Jurkat, Clone E6-1 (cell line): ENCODE measurements at places on chromosomes 6 and 20.

GRCh38 chr6:168384045-168385036, 56.6 kb upstream of the SMOC2 start:
- DNase-seq = no peak

DNA sequence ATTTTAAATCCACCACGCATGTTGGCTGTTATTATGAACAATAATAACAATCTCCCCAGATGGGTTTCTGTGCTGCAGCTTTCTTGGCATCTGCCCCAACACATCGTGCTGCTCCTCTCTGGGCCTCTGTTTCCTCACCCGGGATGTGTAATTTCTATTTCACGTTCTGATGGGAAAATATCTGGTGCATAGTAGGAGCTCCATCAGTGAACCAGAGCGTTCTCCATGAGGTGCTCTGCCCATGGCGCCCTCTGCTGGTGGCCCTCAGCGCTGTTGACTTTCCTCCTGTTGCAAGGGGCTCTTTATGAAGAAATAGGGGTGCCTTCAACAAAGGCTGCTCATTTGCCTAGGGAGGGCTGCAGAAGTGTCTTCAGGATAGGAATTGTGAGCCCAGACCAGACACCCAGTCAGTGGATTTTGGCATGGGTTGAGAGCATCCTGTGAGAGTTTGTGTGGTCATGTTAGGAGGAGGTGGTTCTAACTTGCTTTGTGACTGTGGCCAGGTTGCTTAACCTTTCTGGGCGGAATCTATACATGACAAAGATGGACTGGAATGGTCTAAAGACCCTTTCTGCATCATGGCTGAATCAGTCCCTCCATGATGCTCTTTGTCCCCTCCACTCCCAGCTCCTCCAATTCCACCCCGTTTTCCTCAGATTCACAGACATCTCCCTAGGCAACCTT, 8.1 kb downstream of the SCRT2 start:
- DNase-seq = peak; percentile 18

- no peak for DNase-seq
Measured at GRCh38 chr6:11366183-11366933, 133.9 kb upstream of the NEDD9 start.

DNA sequence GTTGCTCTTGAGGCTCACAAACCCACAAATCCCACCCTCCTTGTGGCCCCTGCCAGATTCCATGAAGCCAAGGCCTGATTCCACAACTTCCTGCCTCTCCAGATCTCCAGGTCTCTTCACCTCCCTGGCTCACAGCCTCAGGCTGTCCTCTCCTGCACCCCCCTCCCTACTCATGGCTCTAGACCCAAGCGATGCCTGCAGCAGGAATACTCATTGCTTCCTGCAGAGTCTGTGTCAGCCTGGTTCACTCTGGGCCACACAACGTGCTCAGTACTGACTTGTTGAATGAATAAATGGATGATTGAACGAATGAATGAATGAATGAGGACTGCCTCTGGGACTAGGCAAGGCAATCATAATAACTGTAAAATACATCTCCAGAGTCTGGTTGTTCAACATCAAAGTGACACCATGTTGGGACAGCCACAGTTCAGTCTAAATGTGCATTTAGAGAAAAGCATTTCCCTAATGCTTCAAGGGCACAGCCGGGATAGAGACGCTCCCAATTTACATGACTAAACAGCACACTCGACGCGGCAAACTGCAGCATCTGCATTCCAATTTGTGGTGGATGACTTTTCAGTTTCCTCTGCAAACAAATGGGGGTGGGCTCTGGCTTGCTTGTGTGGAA, 139.9 kb downstream of the GRM4 start:
- DNase-seq = no peak

DNA sequence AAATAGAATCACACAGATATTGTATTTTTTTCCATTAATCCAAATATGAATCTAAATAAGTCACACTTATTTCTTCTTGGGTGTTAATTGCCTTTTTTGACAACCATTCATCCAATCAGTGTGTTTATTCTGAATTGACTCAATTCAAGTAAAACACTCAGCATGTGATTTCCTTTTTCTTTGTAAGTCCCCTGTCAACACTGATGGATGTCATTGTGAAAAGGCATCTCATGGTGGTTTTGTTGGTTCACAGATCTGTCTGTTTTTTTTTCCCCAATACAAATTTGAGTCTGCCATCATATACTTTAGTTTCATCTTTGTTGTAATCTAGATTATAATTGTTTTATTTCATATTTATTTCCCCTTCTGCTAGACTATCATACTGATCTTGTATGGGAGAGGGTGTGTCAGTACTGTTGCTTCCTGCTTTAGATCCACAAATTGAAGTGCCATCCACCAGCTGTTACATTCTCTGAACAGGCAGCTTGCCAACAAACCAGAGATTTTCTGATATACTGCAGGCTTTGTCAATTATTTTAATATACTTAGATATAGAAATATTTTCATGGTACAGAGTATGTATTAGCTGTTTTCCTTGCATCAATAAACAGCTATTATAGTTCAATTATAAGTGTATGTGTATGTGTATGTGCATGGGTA, 64.2 kb upstream of the FLRT3 start:
- DNase-seq = no peak

DNA sequence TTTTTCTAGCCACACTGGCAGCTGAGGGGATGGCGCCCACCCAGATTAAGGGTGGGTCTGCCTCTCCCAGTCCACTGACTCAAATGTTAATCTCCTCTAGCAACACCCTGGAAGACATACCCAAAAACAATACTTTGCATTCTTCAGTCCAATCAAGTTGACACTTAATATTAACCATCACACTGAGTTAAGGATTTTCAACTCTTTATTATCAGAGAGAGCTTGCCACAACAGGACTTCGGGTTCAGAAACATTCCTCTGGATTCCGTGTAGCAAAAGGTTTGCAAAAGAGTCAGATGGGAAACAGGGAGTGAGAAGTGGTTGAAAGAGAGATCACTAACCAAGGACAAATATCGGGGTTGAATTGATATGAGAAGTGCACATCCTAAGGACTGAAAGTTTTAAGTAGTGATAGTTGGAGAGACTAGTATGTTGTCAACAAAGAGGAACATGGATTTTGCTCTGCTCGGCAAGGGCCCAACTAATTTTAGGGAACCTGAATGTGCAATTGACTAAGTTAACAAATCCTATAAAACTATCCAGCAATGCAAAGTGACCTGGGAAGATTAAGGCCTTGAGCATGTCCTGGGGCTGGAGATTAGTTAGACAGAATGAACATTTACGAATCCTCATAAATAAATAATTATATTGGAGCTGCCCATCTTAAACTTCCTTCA, 137.0 kb upstream of the TENT5A start:
- no peak for DNase-seq

- no peak for DNase-seq
Measured at GRCh38 chr20:33785503-33785902, 25.6 kb upstream of the CHMP4B start.
